ENCODE measurements at places on chromosomes 4 and X. TPM values are rescaled to one million over a fixed set of nuclear protein-coding genes. Genes with fewer than 3 reads are reported as not detected.
A peak's percentile ranks its signal among the peaks of the same experiment; 100 is the strongest.

USP17L24 gene
- not detected for total RNA-seq

- DNase-seq = no peak
Observed at GRCh38 chr4:60042941-60043340, 1157.2 kb upstream of the ADGRL3 start.

UGT8 gene
- 1.2 TPM for total RNA-seq

- no peak for DNase-seq
Observed at GRCh38 chrX:39996536-39996935, 101.2 kb downstream of the BCOR start.

DNA sequence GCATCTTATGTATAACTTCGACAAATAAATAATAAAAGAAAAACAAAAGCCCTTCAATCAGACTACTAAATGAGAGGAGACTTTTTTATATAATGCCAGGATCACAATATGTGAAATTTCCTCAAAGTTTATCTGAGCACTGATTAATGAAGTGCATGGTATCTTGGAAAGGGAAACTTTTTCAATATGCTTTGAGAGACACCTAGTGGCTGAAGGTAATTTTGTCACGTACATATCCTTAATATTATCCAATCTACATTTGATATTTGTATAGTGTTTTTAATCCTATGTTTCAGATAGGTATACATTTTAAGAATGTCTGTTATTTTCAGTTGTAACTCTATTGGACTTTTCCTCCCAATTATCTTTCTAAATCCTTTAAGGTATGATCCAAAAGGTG lies 146.8 kb downstream of the KLHL4 start:
- peak; percentile 18 for DNase-seq

DNA sequence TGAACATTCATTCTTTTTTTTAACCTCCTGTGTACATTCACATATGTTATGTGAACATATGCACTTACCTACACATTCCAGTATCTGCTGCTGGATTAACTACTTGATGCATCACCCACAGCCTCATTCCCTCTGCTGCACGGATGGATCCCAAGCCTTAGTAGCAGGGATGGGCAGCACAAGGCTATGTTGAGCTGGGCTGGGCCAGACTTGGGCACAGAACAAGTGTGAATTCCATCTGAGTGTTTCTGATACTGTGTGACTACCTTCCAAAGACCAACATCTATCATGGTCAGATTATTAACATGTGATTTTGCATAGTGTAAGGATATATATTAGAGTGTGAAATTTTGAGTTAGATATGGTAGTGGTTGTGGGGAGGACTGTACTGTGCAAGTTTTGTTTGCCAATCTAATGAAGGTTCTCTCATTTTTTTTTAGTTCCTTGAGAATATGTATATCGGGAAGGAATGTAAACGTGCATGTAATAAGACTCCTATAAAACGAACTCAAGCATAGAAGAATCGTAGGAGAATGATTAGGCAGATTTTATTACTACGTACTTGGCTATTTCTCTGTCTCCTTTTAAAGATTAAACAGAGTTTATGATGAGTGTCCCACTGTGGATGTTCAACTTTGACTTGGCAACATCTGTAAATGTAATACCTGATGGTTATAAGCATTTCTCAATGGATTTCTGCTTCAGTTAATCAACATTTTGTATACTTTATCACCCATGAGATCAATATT lies 23.4 kb upstream of the STBD1 start:
- DNase-seq = no peak

GRCh38 chr4:168717847-168718246 lies 221.0 kb downstream of the PALLD start:
- no peak for DNase-seq

PHOX2B gene
- 0.13 TPM for total RNA-seq

GRCh38 chrX:45719751-45720501 lies 519.2 kb upstream of the DIPK2B start:
- DNase-seq = no peak

DNA sequence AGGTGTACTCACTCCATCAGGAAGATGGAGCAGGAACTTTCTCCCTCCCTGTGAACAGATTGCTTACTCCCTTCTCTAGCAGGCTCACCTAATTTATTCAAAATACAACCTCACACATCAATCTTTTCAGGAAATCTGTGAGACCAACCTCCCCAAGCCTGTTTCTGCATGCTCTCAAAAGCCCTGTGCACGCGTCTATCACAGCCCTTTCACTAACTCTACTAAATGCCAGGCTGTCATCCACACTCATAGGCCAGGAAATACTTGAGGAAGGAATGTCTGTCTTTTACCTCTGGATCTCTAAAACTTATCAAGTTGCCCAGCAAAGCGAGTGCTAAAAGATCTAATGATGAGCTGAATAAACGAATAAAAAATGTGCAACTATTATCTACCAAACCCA lies 11.2 kb downstream of the CAMK2D start:
- DNase-seq = no peak

Data from A673 (cell line).